ENCODE measurements at places on chromosomes 2 and 18. TPM values are rescaled to one million over a fixed set of nuclear protein-coding genes. Genes with fewer than 3 reads are reported as not detected.

GRCh38 chr2:186339716-186340115 is 146.3 kb upstream of the ZC3H15 start:
- H3K27me3 ChIP-seq = no peaks in the 10 kb centered on the region
- no peak for DNase-seq
- no peaks in the 10 kb centered on the region for H3K4me1 ChIP-seq
- no peak overlapping the region for H3K27ac ChIP-seq
- no peak overlapping the region for H3K4me3 ChIP-seq

DNA sequence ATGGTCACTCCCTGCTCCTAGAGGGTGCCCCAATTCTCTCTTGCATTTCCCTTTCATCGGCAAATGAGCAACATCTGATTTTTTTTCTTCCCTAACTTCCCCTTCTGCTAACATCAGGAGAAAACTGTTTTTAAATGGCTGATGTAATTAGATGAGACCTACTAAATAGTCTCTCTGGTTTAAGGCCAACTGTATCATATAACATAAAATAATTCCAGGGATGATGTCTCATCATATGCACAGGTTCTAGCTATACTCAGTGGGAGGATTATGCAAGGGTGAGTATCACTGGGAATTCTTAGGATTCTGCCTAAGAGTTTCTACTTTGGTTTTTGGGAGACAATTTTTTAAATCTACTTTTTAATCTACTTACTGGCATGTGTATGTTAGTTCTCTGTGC is 193.4 kb downstream of the PARD3B start:
- peaks cover 3% of the 10 kb centered on the region for H3K4me1 ChIP-seq
- no peak overlapping the region for H3K4me3 ChIP-seq
- H3K27me3 ChIP-seq = peaks cover 3% of the 10 kb centered on the region
- no peak overlapping the region for H3K27ac ChIP-seq
- no peaks in the 10 kb centered on the region for H3K36me3 ChIP-seq

NEU4 gene
- not detected for total RNA-seq

PLEK gene
- total RNA-seq = 0.77 TPM

- DNase-seq = no peak
- H3K4me3 ChIP-seq = no peak overlapping the region
- H3K27ac ChIP-seq = no peak overlapping the region
- H3K36me3 ChIP-seq = peaks cover 22% of the 10 kb centered on the region
- H3K27me3 ChIP-seq = no peaks in the 10 kb centered on the region
These were observed 262.2 kb downstream of the HDAC4 start for GRCh38 chr2:239138610-239139009.

DNA sequence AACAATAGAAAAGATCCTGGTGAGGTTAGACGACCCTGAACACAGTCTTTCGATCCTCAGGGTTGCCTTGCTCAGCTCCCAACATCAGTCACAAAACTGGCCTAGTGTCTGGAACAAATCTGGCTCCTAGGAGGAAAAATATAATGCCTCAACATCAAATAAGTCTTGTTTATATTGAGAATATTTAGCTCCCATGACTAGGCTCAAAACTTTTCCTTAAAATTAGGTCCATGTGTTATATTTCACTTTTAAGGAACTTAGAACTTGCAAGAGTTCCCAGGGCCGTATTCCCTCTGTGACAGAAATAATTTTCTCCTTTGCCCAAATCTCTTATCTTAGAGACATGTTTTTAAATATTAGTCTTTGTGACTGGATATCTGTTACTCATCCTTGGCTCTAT is 819.7 kb upstream of the ZEB2 start:
- H3K27ac ChIP-seq = no peak overlapping the region
- H3K36me3 ChIP-seq = no peaks in the 10 kb centered on the region
- no peaks in the 10 kb centered on the region for H3K27me3 ChIP-seq
- DNase-seq = no peak
- H3K4me1 ChIP-seq = no peaks in the 10 kb centered on the region

- H3K4me3 ChIP-seq = no peak overlapping the region
- no peak overlapping the region for H3K27ac ChIP-seq
- H3K27me3 ChIP-seq = no peaks in the 10 kb centered on the region
- H3K36me3 ChIP-seq = no peaks in the 10 kb centered on the region
- no peaks in the 10 kb centered on the region for H3K4me1 ChIP-seq
These were observed 16.7 kb upstream of the MC4R start for GRCh38 chr18:60389314-60389713.

DNA sequence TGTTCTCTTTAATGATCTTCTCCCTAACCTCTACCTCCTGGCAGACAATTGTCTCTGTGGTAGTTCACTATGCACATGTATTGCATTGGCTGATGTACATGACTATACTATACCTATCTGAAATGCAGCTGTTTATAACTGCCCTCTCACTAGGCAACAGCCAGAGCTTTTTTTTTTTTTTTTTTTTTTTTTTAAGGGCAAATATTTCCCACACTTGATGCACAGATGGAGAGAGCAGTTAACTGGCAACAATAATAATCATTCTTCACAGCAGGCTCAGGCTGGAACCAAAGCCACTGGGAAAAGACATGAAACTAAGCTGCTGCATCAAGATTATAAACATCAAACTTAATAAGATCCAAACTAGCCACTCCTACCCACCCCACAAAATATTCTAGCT is 707.7 kb downstream of the LRP1B start:
- DNase-seq = no peak
- H3K27ac ChIP-seq = no peak overlapping the region
- no peaks in the 10 kb centered on the region for H3K4me1 ChIP-seq
- no peaks in the 10 kb centered on the region for H3K27me3 ChIP-seq
- H3K4me3 ChIP-seq = no peak overlapping the region

GRCh38 chr2:135985826-135986393 is 484 bp upstream of the DARS1 start:
- H3K4me1 ChIP-seq = peaks cover 32% of the 10 kb centered on the region
- peak overlapping the region; percentile 95 for H3K4me3 ChIP-seq
- H3K36me3 ChIP-seq = peaks cover 22% of the 10 kb centered on the region
- H3K27ac ChIP-seq = peak overlapping the region; percentile 97
- peak; percentile 88 for DNase-seq

DNA sequence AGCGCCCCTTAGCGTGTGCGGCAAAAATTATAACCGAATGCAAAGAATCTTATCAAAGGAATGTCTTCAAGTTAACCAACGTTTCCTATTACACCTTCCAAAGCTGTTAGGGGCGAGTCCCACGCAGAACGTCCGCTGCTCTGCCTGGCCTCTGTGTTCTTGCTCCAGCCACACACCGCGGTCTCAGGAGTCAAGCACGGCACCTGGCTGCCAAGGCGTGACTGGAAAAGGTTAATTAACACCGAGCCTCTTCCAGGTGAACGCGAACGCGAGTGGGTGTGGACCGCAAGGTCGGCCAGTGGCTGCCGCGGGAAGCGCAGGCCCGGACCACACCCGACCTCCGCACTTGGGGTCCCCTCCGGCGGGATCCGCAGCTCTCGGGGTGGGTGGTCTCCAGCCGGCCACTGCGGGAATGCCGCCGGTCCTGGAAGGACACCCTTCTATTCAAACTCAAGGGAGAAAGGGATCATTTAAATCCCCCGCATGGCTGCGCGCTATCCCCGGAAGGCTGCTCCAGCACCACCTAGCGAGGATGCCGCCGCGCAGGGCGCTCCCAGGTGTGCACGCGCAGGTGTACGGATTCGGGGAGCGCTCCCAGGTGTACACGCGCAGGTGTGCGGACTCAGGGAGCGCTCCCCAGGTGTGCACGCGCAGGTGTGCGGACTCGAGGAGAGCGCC is 830 bp downstream of the CYB5A start:
- DNase-seq = peak; percentile 17
- H3K27me3 ChIP-seq = no peaks in the 10 kb centered on the region
- H3K27ac ChIP-seq = no peak overlapping the region
- H3K36me3 ChIP-seq = peaks cover 5% of the 10 kb centered on the region
- H3K4me3 ChIP-seq = no peak overlapping the region
- H3K4me1 ChIP-seq = peaks cover 20% of the 10 kb centered on the region

DNA sequence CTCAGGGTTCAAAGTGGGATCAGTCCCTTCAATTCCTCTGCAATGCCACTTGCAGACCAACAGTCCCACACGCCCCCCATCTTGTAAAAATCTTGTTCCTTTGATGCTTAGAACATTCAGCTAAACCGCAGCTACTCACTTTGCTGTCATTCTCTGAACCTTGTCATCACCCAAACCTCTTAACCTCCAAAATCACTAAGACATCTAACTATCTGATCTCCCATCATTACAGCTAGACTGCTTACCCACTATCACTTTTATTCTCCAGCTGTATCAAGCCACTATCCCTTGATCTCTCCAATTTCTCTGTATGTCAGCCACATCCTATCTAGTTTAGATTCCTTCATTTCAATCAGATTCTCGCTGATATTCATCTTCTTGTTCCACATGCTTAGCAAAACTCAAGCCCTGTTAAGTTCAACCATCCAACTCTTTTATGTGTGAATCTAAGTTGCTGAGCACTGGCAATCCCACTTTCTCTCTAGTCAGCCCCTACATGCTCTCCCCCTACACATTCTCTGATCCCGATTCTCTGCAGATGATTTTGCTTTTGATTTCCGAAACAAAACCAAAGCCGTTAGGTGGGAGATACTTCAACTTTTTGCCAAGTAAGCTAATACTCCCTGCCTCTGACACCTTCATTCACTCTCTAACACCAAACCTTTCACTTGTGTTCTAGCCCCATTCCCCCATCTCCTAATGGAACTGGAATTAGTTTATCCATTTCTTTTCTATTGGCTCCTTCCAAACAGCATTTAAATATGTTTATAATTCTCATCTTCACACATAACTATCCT is 4.6 kb downstream of the GTF3C2 start:
- no peak overlapping the region for H3K4me3 ChIP-seq
- peak overlapping the region; percentile 13 for H3K27ac ChIP-seq
- H3K36me3 ChIP-seq = peaks cover 15% of the 10 kb centered on the region
- H3K4me1 ChIP-seq = peaks cover 58% of the 10 kb centered on the region
- H3K27me3 ChIP-seq = no peaks in the 10 kb centered on the region

DNA sequence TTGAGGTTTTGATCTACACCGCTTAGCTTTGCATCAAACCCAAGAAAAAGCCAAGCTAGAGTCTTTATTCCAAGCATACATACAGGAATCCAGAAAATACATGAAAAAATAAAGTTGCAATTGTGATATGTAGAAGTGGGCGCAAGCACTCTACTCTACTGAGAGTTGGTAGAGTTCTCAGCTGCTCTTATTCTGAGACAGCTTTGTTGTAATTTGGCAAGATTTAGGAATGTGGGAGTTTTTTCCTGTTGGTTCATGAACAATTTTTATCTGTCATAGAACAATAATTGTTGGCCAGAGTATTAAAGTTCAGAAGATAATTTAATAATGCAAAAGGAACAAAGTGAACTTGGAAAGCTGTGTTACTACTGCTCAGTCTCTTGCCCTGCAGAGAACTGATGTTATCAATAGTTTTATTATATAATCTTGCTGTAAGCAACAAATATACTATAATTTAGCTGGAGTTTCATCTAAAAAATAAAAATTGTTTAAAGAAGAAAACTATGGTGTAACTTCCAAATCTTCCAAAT is 302.0 kb upstream of the RND3 start:
- H3K4me1 ChIP-seq = no peaks in the 10 kb centered on the region
- H3K27ac ChIP-seq = no peak overlapping the region
- no peak overlapping the region for H3K4me3 ChIP-seq
- peaks cover 2% of the 10 kb centered on the region for H3K27me3 ChIP-seq

DNA sequence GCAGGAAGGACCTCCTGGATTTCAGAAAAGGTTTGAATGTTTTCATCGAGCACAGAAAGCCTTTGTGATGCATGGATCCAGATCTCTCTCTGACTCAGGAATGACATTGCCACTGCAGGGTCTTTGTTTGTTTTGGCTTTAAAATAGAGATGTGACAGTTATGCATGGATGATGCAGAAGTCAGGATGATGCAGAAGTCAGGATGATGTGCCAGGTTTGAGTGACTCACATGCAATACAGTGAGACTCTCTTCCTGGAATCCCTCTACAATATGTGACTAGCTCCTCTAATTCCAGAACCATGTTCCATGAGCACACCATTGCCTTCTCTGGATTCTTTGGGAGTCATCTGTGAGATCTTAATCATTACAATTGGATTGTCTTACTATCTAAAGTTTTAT is 177.9 kb upstream of the RAB6C start:
- H3K4me3 ChIP-seq = no peak overlapping the region
- no peak overlapping the region for H3K27ac ChIP-seq
- no peaks in the 10 kb centered on the region for H3K36me3 ChIP-seq
- no peak for DNase-seq
- H3K4me1 ChIP-seq = no peaks in the 10 kb centered on the region
- H3K27me3 ChIP-seq = no peaks in the 10 kb centered on the region

CNGA3 gene
- not detected for total RNA-seq

FSIP2 gene
- total RNA-seq = 0.14 TPM

SPC25 gene
- total RNA-seq = 31.0 TPM

B3GNT2 gene
- 33.0 TPM for total RNA-seq

DNA sequence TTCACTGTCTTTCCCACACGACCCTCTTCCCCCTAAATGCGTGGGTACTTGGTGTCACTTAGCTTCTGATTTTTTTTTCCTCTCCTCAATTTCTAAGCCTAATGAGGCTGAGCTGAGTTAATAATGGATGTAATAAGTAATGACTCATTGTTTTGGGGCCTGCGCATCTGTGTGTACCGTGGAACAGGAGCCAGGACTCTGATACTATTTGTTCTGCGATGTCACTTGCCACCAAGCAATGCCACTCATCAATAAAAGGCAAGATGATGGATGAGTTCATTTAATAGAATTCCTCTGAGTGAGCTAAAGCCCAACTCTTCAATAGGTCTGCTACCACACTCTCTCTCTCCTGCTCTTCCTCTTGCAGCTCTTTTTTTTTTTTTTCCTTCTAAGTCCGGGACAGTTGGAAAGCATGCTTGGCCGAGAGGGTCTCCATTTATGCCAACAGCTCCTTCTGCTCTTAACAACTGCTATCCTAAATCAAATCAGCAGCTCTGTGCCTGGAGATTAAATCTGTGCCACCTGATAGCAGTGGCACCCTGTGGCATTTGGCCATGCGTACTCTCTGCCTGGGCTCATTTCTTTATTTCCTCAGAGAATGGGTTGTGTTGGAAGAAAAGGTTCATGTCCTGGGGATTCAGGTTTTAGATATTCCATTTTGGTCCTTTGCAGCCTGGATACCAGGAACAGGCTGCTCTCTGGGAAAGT is 1284.2 kb upstream of the PIK3C3 start:
- peak overlapping the region; percentile 54 for H3K27ac ChIP-seq
- no peak overlapping the region for H3K4me3 ChIP-seq
- no peaks in the 10 kb centered on the region for H3K27me3 ChIP-seq
- H3K36me3 ChIP-seq = no peaks in the 10 kb centered on the region
- DNase-seq = no peak

- DNase-seq = peak; percentile 20
- H3K36me3 ChIP-seq = no peaks in the 10 kb centered on the region
- H3K4me1 ChIP-seq = peaks cover 18% of the 10 kb centered on the region
- H3K27me3 ChIP-seq = no peaks in the 10 kb centered on the region
- H3K4me3 ChIP-seq = no peak overlapping the region
- H3K27ac ChIP-seq = no peak overlapping the region
These were observed 87.2 kb downstream of the LONRF2 start for GRCh38 chr2:100235098-100235497.

- no peaks in the 10 kb centered on the region for H3K27me3 ChIP-seq
- no peak overlapping the region for H3K27ac ChIP-seq
- no peaks in the 10 kb centered on the region for H3K4me1 ChIP-seq
- no peak for DNase-seq
- no peaks in the 10 kb centered on the region for H3K36me3 ChIP-seq
These were observed 55.8 kb downstream of the HRH4 start for GRCh38 chr18:24516261-24516660.

SYT4 gene
- total RNA-seq = not detected

RAB6C gene
- total RNA-seq = not detected

PLEKHH2 gene
- 0.64 TPM for total RNA-seq

Measured in activated naive CD4-positive, alpha-beta T cell treated with anti-CD3 and anti-CD28 coated beads for 36 hours (primary cell).